ENCODE measurements at places on chromosomes 3 and 15.

DNA sequence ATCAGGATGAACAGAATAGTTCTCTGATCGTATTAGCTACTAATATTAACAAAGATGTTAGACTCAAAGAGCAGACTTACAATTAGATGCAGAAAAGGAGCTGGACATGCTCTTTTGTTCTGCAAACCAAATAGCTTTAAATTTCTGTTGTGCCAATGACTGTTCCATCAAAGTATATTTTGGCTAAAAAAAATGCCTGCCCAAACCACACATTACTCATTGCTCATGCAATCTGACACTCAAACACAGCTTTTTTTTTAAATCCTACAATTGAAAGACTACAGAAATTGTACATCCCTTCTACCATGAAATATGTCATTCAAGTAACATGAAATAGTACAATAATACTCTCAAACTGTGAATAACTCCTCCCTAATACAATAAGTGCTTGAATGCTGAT is 48.6 kb downstream of the SHOX2 start:
- no peak for DNase-seq

DNA sequence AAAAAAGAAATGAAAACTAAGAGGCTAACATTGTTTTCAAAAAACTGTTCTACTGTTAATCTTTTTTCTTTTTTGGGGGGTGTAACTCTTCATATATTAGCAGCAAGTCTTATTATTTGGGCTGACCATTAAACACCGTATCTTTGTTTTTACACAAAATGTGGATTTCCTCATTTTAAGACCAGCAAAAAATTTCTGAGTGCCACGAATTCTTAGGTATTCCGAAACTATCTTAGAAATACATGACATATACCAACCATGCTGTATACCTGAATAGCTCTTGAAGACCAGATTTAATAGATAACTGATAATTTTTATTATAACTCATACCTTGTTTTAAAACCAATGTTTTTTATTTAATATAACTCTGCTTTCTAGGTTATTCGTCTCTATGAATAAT is 620 bp upstream of the TTC23 start:
- DNase-seq: no peak

DNA sequence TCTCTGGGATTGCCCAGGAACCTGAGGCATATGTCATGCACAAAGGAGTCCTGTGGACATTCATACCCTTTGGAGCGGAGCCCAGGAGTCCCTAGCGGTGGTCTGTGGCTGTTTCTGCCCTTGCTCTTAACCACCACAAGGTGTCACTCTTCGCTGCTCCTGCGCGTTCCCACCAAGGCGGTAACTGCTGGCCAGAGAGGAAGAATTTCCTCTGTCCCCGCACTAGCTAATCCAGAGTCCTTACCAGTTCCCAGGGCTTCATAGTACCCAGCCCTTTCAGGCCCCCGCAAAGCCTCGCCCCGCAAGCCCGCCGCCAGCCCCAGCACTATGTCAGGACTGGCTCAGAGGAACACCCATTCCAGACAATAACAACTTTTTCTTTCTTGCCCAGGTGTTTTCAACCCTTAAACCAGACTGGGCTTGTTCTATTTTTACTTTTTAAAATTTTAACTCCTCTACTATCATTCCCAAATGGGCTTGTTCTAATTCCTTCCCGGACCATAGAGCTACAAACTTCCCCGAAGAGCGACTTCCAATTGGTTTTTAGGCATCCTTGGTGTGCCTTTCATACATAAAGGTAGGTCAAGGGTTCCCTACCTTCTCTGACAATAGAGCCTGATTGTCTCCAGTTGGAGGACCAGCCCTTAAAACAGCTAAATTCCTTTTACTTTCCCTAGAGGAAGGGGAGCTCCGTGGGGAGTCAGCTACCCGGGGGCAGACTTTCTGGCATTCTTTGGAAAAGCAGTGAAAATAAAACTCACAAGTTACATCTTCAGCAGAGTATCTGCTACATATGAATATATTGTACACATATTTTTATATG is 31.8 kb upstream of the ZNF774 start:
- no peak for DNase-seq

- DNase-seq: no peak
These were observed 72.6 kb downstream of the RASGRF1 start for GRCh38 chr15:79017953-79018352.

DNA sequence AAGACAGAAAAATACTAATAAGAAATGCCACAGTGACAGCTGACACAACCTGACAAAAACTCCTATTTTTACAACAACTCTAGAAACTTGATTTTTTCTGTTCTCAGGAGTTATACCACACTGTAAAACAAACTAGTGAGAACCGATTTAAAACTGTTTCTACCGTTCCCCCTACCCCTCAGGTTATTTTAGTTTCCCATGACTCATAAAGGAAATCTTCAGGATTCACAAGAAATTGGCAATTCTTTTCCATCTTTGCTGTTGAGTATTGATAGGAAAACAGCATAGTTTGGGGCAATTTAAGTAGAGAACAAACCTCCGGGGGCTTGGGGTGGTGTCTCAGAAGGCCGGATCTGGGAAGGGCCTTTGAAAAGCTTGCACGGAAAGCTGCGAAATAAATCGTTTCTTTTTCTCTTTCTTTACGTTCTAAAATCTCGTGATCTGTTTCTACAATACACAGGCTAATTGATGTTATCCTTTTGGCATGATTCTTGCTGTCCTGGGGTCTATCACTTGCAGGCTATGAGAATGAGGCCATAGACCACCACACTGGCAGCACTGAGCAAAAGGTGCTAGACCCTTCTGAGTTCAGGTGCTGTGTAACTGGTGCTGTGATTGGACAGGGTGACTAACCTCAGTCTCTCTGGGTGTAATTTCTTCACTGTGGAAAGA is 89.3 kb downstream of the LPP start:
- no peak for DNase-seq

GRCh38 chr3:197430934-197431333 is 124.8 kb downstream of the BDH1 start:
- no peak for DNase-seq

GRCh38 chr3:37053337-37053736 is 60.0 kb downstream of the MLH1 start:
- no peak for DNase-seq

DNA sequence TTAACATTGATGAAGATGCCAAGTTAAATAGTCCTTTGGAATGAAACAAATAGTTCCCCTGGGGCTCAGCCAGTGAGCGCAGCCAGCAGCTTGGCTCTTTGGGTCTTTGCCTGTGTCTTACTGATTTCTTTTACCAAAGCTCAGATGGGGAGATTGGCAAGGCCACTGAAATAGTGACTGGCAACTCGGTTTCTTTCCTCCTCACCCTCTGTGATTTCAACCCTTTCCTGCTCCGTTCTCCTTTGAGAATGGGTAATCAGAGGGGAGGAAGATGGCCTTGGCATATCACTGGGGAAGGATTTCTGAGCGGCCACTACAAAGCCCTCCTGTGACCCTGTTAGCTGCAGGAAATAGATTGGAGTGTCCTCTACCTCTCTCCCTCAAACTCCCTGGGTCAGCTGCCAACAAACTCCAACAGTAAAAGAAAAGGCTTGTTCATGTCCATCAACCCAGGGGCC is 337.1 kb upstream of the LRRFIP2 start:
- no peak for DNase-seq

GRCh38 chr15:68337826-68338225 is 60.3 kb downstream of the FEM1B start:
- DNase-seq: no peak

GRCh38 chr15:73926219-73927002 is at the start of gene LOXL1:
Gene LOXL1 (plus strand): TSS chr15:73926462. CDS start chr15:73926784, 322 bp downstream.
- DNase-seq: no peak

GRCh38 chr3:185283374-185283935 is 29.6 kb upstream of the EHHADH start:
- DNase-seq: no peak

DNA sequence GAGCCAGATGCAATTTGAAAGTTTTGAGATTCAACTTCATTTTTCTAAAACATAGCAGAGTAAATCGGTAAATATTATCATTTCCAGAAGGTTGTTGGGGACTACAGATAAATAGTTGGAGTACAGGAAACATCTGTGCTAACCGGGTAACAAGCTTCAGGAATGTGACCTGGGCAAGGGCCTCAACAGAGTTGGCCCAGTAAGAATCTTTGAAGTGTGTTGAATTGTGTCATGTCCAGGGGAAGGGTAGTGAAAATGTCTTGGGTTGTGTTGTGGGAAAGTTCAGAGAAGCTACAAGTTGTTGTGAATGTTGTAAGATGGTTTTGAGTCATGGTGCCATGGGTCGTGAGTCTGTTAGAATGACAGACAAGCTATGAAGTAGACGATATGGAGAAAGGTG is 35.7 kb downstream of the SQOR start:
- no peak for DNase-seq

GRCh38 chr3:48952510-48953118 is 34.0 kb downstream of the ARIH2 start:
- DNase-seq: no peak

- DNase-seq: no peak
These were observed 68.9 kb upstream of the GOLGA6B start for GRCh38 chr15:72585476-72586058.

DNA sequence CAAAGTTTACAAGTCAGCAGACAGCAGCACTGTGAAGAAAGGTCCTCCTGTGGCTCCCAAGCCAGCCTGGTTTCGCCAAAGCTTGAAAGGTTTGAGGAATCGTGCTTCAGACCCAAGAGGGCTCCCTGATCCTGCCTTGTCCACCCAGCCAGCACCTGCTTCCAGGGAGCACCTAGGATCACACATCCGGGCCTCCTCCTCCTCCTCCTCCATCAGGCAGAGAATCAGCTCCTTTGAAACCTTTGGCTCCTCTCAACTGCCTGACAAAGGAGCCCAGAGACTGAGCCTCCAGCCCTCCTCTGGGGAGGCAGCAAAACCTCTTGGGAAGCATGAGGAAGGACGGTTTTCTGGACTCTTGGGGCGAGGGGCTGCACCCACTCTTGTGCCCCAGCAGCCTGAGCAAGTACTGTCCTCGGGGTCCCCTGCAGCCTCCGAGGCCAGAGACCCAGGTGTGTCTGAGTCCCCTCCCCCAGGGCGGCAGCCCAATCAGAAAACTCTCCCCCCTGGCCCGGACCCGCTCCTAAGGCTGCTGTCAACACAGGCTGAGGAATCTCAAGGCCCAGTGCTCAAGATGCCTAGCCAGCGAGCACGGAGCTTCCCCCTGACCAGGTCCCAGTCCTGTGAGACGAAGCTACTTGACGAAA is 24.2 kb downstream of the STARD5 start:
- DNase-seq: no peak

DNA sequence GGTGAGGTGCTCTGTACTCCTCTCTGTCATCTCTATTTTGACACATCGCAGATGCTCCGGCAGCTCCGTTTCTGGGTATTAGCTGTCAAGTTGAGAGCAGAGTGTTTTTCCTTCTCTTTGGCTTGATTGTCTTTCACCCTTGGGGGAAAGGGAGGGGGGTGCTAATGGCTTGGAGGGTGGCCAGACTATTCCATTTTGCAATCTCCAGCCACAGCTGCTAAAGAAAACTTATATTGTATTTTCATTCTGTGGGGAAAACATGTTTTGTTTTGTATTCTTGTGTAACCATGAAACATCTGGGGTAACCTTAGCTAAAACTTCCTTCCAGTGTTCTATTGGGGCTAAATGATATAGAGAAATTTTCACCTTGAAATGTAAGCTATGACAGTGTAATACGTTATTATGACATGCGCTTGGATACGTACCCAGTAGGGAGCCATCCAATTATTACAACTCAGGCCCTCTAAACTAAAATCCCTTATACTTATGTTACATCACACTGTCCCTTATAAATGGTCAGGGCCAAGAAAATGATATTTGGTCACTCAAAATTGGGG is 14.0 kb upstream of the LARP6 start:
- no peak for DNase-seq

DNA sequence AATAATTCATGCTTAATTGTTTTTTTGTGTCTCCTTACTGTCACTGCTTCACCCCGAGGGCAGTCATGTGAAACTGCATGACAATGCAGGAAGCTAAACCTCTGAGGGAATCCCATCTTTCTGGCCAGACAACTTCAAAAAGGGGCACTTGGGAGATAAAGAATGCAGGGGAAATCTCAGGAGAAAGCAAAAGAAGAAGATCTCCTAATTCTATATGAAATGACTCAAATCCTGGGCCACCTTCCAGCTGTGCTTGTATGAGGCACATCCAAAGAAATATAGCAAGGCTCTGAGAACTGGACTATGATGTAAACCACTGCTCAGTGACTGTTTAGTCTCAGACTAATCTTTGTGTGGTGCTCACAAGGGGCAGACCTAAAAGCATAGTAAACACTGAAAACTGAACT is 22.6 kb upstream of the UMPS start:
- DNase-seq: no peak
